Kidney epithelial cell (primary cell): ENCODE measurements at places on chromosomes 4 and X.

- DNase-seq = no peak
Observed at GRCh38 chr4:88308587-88308986, 24.2 kb upstream of the PPM1K start.

DNA sequence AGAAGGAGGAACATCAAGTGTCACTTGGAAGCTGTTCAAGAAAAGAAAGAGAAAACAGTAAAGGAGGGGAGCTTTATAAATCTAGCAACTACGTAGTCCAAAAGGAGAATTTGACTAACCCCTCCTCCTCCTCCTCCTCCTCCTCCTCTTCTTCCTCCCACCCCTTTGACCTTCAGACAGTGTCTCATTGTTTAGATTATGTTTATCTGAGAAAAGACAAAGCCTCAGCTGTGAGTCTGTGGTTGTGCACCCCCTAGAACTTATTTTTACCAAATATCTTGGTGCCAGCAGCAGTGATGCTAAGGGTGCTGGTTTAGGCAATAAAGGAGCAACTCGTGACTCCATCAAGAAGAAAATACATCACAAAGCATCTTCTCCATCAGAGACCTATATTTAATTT, 68.9 kb upstream of the BMP2K start:
- DNase-seq = no peak

DNA sequence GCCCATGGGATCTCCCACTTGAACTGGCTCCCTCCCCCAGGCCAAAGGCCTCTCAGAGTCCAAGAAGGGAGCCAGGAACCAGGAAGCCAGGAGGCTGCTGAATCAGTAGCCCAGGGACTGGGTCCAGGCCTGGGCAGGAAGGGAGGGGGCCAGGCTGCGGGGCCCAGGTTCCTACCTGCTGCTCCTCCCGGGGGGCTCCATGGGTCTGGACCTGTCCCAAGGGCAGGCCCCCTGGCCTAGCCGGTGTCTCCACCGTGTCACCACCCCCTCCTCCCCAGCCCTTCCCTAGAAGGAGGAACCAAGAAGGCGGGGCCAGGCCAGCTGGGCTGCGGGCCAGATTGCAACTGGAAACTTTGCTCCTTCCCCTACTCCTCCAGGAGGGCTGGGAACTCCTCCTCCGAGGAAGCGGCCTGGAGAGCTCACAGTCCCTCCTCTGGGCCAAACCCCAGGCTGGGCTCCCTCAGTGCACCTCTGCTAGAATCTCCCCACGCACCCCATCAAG, at the start of gene IQSEC2:
IQSEC2 (minus strand) TSS at position 264 of the 502 bp plus-strand sequence.
- no peak for DNase-seq

- DNase-seq = no peak
Observed at GRCh38 chr4:168019019-168019651, 73.2 kb upstream of the ANXA10 start.
